Activated T-cell treated with anti-CD3 and anti-CD28 coated beads for 48 hours (primary cell): ENCODE measurements at places on chromosomes 7 and 10.

DNA sequence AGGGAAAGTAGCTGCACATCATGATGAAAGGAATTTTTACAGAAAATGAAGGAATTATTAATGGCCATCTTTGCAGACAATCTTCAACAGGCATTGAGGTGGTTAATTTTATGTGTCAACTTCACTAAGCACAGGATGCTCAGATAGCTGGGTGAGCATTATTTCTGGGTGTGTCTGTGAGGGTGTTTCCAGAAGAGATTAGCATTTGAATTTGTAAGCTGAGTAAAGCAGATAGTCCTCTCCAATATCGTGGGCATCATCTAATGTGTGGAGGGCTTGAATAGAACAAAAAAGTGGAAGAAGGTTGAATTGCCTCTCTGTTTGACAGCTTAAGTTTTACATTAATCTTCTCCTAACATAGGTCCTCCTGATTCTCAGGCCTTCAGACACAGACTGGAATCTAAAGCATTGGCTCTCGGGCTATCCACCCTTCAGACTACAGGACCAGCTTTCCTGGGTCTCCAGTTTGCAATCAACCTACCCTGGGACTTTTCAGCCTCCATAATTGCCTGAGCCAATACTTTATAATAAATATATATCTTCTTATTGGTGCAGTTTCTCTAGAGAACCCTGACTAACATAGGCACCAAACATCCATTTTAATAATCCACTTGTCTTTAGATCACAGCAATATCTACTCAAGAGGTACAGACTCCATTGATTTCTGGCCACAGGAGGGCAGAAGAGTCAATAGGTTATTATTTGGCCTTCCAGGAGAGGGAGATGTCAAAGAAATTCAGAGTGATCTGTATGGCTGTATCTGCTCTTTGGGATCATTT, 10.5 kb upstream of the CRPPA start:
- no peak for DNase-seq

- DNase-seq = no peak
Measured at GRCh38 chr7:46369933-46370654, 449.0 kb upstream of the IGFBP3 start.

- DNase-seq = no peak
Measured at GRCh38 chr7:121343302-121343701, 14.5 kb downstream of the WNT16 start.

DNA sequence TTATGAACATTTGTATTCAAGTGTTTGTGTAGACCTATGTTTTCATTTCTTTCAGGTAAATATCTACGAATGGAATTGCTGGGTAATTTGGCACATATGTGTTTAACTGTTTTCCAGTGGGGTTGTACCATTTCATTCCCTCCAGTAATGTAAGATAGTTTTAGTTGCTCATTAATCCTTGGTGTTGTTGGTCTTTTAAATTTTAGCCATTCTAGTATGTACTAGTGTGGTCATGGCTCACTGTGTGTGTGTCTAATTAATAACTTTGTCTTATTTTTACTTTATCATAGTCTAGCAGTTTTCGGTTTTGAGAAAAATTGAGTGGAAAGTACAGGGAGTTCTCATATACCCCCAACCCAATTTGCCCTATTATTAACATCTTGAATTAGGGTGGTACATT, 278.8 kb downstream of the CAMK1D start:
- no peak for DNase-seq

DNA sequence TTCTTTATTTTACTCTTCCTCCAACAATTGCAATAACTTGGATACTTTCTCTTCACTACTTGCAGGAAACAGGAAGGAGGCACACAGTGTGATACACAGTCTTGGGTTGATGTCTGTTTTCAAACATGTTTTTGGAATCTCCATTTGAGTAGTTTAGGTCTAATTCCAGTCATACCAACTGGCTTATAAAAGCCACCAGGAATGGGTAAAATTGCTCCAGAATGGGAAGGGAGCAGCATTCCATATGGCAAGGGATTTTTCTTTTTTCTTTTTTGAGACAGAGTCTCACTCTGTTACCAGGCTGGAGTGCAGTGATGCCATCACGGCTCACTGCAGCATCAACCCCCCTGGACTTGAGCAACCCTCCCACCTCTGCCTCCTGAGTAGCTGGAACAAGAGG, 545.1 kb upstream of the GALNT17 start:
- DNase-seq = no peak

DNA sequence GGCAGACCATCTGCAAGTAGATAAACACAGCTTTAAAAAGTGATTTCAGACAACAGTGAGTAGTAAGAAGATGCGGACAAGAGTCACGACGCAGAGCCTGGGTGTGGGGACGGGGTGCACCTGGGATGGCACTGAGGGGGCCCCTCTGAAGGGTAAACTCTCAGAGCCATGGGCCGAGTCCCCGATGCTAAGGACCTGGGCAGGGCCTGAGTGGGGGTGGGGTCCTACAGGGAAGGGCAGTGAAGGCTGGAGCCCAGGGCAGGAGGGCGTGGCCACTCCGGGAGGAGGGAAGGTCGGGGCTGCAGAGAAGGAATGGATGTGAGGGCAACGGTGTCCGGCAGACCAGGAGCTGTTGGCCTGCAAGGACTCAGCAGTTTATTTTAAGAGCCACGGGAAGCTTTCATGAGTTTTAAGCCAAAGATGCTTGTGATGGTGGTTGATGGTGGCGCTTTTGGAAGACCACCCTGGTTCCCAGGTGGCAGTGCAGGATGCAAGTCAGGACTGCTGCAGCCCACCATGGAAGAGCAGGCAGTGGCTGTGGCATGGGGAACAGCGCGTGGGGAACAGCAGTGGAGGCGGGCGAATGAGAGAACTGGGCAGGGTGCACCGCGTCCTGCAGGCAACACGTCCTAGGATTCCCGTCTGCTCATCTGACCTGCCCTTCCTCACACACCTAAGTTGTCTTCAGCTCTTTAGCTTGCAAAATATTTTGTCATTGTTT, 296.8 kb downstream of the DNAJB6 start:
- no peak for DNase-seq

GRCh38 chr7:142923391-142923790, 10.2 kb downstream of the TRPV5 start:
- DNase-seq = no peak

- no peak for DNase-seq
Measured at GRCh38 chr7:84043661-84044191, 150.9 kb downstream of the SEMA3A start.

DNA sequence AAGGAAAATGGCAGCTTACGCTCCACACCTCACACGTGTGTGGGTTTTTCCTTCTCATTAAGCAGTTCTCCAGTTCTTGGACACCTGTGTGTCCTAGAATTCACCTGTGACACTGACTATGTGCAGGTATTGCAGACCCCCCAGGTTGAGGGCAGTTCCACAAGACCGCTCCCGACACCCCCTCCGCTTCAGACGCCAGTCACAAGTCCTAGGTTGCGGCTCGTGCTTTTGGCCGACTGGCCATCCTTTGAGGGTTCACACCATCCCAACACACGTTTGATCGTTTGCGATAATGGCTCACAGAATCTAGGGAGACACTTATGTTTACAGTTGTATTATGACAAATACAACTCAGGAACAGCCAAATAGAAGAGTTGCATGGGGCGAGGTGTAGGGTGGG, 44.5 kb downstream of the CAMK1D start:
- no peak for DNase-seq

DNA sequence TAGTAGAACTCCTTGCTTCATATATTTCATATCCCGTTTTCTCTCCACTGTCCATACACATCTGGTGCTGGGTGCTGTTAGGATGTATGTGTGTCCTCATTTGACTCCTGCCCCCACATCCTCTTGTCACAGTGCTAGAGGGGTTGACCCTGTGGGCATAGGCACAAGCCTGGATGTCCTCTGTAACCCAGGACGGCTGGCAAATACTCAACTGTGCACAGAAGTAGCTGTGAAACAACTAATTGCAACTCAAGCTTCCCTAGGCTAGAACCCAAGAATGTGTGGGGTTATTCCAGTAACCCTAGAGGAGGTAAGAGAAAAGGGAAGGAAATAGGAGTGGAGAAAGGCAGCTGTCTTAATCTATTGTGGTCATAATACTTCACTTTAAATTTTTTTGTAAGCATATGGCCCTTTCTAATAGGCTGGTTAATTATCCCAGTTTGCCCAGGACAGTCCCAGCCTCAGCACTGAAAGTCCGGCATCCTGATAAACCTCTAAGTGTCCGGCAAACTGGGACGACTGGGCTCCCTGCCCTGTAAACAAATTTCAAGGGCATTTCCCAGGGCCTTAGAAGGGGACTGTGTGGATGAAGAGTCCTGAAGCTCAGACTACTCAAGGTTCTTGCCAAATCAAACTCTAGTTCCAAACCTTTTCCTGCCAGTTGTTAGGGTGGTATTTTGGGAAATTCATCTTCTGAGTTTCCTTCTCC, 283.2 kb upstream of the CELF2 start:
- no peak for DNase-seq

- DNase-seq = no peak
Measured at GRCh38 chr10:47022311-47023131, 111.3 kb downstream of the PTPN20 start.
